ENCODE measurements at places on chromosomes 7 and 10.

DNA sequence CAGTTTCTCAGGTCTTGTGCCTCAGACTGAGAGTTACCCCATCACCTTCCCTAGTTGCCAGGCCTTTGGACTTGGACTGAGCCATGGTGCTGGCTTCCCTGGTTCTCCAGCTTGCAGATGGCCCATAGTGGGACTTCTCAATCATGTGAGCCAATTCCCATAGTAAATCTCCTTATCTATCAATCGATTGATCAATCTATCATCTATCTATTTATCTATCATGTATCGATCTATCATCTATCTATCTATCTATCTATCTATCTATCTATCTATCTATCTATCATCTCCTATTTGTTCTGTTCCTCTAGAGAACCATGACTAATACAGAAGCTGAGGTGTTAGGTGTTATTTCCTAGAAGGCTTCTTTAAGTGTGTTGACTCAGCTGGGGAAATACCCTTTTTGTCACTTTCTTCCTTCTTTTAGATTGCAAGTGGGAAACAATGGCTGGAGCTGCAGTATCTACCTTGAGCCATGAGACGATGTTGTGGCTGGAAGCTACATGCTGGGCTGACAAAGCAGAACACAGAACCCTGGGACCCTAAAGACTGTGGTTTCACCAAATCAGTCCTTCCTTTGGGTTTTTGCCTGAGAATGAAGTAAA lies 234.7 kb upstream of the GLI3 start:
- DNase-seq: no peak

DNA sequence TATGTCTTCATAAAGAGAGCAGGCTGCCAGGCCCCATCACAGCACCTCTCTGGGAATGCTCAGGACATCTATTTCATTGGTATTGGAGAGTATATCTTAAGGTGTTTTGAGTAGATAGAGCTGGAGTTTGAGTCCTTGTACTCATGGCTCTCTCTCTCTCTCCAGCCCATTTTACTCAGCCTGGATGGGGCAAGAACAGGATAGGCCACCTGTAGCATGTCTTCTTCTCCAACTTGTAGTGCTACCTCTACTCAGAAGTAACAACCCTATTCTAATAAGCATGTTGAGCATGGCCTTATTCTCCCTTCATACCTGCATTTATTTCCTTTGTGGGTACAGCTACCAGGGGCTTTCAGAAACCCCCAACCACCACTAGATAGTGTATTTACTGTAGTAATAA lies 21.9 kb downstream of the PRLHR start:
- DNase-seq: no peak

DNA sequence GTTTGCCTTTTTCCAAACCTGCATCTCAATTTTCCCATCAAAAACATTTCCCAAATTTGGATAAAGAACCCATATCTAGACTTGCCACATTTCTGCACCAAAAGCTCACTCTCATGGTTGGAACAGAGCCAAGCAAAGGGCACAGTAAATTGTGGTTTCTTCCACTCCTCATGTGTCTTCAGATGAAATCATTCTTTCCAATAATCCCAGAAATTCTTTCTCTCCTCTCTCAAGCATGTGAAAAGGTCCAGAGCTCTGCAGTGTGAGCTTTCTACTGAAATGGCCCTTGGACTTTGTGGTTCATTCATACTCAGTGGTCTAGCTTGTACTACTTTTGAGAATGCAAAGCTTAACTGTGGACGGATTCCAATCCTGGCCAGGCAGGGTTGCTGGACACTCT lies 19.8 kb downstream of the PRSS2 start:
- no peak for DNase-seq

GRCh38 chr7:101924171-101924570 lies 106.7 kb downstream of the CUX1 start:
- DNase-seq: peak; percentile 77

- no peak for DNase-seq
Observed at GRCh38 chr7:17638727-17639126, 301.6 kb downstream of the SNX13 start.

- DNase-seq: no peak
Observed at GRCh38 chr10:113161066-113161465, 211.0 kb downstream of the TCF7L2 start.

DNA sequence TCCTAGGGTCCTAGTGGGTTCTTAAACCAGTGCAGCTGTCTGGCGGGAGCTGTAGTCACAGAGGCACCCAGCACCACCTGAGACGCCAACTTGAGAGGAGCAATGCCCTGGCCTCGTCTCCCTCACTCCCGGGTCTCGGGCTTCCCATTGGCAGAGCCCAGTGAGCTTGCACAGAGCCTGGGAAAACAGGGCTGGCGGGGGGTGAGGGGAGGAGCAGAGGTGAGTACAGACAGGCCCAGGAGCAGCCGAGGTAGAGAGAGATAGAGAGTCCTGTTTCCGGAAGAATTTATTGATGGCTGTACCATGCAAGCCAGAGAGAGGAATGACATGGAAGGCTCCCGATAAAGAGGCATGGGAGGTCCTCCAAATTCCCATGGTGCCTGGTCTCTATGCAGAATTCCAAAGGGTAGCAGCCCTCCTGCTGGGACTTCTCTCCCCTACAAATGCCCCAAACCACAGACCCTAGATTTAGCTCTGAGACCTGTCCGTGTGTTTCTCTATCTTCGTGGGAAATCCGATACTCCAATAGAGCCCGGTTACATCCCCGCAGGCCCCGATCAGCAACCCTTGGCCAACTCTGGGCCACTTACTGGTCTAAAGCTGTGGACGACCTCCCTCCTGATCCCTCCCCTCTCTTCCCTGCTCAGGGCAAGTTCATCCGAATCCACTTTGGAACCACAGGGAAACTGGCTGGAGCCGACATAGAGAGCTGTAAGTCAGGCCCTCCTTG lies 20.3 kb upstream of the MYH16 start:
- DNase-seq: no peak

- DNase-seq: no peak
Observed at GRCh38 chr7:138618933-138619332, 82.2 kb downstream of the SVOPL start.

GRCh38 chr7:115478426-115478825 lies 552.1 kb downstream of the TFEC start:
- DNase-seq: no peak

- peak; percentile 14 for DNase-seq
Observed at GRCh38 chr7:91198371-91198770, 65.9 kb upstream of the FZD1 start.

DNA sequence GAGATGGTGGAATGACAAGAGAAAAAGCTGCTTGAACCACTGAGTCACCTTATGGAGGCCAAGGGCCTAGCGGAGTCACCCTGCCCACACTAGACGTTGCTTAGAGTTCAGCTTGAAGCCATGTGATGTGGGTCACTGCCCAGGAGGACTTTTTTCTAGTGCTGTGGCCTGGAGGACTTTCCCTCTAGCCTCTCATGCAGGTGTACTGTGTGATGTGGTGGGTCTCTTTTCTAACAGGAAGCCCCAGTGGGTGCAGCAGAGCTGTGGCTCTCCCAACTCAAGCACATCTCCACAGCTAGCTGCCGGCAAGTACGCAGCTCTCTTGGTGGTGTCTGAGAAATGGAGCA lies 13.6 kb downstream of the POR start:
- no peak for DNase-seq

DNA sequence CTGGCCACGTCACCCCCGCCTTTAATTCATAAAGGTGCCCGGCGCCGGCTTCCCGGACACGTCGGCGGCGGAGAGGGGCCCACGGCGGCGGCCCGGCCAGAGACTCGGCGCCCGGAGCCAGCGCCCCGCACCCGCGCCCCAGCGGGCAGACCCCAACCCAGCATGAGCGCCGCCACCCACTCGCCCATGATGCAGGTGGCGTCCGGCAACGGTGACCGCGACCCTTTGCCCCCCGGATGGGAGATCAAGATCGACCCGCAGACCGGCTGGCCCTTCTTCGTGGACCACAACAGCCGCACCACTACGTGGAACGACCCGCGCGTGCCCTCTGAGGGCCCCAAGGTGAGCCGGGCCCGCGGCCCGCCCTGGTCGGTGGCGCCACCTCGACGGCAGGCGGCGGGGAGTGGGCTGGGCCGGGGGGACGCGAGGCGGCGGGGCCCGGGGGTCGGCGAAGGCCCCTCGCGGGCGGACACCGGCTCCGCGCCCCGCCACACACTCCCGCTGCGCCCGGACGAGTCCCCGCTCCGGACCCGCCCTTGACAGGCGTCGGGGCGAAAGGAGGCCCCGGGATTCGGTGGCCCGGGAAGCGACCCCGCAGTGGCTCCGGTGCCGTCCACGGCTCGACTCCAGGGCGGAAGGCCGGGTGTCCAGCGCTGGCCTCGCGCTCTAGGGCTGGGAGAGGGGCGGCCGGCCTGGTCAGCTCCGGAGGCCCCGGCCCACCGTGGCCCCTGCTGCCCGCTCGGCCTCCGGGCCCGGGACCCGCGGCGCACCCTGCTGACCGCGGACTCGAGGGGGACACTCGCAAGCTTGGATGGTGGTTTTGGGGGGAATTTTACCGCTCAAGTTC lies 557 bp downstream of the BAG3 start:
- DNase-seq: no peak

GRCh38 chr7:129952653-129953560 lies at the start of gene UBE2H:
Gene UBE2H (minus strand): TSS chr7:129952960. CDS start chr7:129952555, 405 bp downstream.
- peak; percentile 94 for DNase-seq

DNA sequence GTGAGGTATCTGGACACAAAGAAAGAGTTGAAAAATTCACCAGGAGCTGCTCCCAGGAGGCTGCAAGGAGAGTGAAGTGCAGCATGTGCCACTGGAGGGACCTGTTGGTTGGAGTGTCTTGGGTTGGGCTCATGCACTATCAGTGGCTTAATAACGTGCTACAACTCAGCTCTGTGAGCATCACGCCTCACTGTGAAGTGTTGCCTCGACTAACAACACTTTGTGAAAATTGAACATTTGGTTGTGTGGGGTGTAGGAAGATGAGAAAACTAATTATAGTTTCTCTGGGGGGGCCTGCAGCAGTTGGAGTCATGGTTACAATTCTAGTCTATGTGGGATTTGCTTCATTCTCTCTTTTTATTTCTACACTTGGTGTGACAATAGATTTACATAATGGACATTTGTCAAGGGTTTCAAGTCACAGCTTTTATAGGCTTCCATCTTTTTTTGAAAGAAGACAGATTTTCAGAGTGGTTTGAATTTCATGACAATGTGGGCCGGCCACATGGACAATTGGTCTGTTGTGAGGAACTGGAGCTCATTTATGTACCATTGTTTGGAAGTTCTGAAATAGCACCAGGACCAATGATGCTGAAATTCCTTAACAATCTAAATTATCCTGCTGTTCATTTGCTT lies 121.3 kb downstream of the RAMP3 start:
- DNase-seq: no peak

GRCh38 chr7:73364006-73364728 lies 36.2 kb downstream of the FKBP6 start:
- no peak for DNase-seq

DNA sequence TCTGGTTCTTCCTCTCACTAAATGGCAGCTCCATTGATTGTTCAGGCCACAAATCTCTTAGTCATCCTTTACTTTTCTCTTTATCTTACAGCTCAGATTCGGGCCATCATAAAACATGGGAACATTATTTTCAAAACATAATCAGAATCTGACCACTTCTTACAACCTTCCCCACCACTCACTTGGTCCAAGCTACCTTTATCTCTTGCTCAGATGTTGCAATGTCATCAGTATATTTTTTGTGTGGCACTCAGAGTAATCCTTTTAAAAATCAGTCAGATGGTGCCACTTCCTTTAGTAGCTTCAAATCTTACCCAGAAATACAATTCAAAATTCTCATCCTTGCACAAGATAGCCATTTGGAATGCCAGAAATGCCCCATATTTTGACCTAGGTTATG lies 34.5 kb upstream of the FAM3C start:
- no peak for DNase-seq

GRCh38 chr10:89384474-89385340 lies 6.9 kb downstream of the IFIT1B start:
- no peak for DNase-seq

DNA sequence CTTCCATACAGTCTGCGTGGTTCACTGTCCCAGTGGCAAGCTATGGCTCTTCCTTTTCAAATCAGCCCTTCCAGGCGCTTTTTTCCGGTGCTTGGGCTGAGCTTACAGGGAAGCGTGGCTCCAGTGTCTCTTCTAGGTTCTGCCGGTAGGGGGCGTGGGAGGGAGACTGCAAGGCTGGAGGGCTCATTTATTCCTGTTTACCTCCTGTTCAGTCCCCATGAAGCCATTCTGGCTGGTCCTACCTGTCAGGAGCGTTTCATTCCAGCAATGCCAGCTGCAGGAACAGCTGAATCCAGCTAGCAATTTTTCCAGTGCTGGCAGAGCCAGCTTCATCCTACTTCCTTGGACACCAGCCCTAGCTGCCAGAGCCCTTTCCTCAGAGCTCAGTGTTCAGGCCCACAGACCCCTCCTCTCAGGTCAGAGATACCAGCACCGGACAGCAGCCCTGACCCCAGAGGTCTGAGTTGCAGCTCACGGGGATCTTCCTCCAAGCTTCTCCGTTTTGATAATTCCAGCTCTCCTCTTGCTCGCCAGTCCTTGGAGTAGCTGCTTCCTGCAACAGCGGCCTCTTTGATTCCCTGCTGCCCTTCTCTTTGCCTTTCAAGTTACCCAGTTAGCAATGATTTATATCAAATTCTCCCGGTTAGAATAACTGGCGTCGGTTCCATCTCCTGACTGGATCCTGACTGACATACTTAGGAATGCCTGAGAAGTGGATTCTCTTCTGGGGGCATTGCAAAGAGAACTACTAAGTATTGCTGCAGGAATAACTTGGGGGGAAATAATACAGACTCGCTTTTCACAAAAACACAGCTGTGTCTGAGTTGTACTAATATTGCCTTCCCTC lies 129.8 kb downstream of the FRMD4A start:
- no peak for DNase-seq

DNA sequence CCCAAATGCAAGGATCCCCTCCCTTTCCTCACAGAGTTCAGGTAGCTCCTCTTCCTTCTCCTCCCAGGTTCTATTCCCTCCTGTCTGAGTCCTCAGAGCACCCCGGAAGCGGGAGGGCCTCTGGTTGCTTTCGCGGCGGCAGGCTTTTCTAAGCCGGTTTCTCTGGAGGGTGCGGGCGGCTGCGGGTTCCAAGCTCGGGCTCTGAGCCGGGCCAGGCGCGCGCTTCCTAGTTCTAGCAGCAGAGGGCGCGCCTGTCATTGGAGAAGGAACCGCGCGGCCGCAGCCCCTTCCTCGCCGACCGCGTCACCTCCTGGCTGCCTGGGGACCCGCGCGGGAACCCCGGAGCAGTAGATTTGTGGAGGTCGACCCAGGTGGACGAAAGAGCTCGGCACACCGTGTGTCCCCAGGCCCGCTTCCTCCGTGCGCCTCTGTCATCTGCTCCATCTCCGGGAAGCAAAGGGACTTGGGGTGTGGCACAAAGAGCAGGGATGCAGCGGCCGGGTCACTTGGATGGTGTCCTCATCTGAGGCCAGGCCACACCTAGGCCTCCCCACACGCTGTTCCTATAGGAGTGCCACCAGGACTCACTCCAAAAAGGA lies 389.0 kb upstream of the PODXL start:
- DNase-seq: peak; percentile 49

DNA sequence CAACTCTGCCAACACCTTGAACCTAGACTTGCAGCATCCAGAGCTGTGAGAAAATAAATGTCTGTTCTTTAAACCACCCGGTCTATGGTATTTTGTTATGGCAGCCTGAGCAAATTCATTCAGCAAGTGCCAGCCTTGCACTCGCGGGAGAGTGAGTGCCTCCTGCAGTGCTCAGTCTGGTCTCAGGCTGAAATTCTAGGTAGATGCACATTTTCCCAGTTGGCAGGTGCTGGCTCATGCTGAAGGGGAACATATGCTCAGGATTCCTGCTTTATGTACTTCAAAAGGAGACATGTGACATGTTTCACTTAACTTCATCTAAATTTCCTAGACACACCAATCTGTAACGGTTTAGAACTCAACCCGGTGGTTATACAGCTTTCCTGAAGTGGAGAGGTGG lies 170.8 kb downstream of the MGMT start:
- no peak for DNase-seq

- DNase-seq: no peak
Observed at GRCh38 chr7:138377306-138377705, 82.8 kb upstream of the TRIM24 start.
